ENCODE measurements at places on chromosomes 12 and 14.

- DNase-seq, result peak; percentile 91
Observed at GRCh38 chr14:33764876-33765650, 185.8 kb downstream of the EGLN3 start.

DNA sequence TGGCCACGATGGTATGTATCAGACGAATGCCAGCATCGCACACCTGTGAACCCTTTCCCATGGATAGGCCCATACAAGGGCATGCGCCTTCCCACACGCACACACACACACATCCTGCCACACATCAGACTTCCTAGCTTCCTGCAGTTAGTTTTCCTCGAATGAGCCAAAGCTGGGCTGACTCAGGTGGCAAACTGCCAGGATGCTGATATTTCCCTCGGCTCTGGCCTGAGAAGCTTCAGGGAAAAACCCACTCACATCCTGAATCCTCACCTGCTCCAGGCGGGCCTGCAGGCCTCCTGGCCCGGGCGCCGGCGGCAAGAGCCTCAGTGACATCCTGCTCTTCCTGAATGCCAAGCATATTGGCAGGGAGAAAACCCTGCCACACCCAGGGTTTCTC, 22.4 kb downstream of the CALM1 start:
- DNase-seq, result peak; percentile 97

GRCh38 chr12:9848899-9849298, 20.3 kb downstream of the CLEC2B start:
- DNase-seq, result no peak

DNA sequence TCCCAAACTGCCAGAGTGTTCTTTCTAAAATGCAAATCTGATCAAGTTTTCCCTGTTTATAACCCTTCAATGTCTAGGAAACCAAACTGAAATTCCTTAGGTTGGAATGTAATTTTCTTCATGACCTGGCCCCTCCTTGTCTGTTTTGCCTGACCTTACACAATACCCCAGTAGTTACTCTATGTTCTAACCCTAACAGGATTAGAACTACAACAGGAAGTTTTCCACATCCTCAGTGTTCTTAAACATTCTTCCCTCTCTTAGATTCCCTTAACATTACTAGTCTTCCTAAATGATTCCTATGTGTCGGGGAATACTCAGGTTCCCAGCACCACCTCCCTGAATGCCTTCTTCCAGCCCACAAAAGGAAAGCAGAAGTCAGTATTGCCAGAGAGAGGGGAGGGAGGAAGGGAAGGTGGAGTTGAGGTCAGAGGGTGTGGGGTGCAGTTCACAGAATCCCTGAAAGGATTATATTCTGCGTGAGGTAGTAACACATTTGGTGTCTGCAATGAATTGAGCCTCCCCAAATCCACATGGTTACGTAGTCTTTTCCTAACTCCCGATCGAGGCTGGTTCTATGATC, 72.6 kb downstream of the BBS10 start:
- DNase-seq, result peak; percentile 55

- peak; percentile 2 for DNase-seq
Observed at GRCh38 chr12:44774815-44775411, 101.2 kb downstream of the NELL2 start.

- DNase-seq, result peak; percentile 85
Observed at GRCh38 chr12:67811437-67812361, 163.2 kb downstream of the DYRK2 start.

DNA sequence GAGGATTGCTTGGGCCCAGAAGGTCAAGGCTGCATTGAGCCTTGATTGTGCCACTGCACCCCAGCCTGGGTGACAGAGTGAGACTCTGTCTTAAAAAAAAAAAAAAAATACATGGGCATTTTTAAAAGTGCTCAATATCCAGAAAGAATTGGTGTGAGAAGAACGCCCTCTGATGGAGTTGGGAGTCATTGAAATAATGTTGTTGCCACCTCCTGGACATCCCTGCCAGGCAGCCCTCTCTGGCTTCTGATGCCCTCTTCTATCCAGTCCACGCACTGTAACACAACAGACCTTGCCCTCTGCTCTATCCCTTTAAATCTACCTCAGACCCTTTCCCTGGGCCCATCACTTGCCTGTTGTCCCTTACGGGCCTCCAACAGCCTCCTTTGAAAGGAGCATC, 4.9 kb downstream of the PTGDR start:
- DNase-seq, result peak; percentile 43
